Spinal cord (tissue), 10 donors: ENCODE measurements at places on chromosomes 3 and 15.

- DNase-seq = no peak
These were observed 3.3 kb downstream of the CRYBG3 start for GRCh38 chr3:97825101-97825500.

DNA sequence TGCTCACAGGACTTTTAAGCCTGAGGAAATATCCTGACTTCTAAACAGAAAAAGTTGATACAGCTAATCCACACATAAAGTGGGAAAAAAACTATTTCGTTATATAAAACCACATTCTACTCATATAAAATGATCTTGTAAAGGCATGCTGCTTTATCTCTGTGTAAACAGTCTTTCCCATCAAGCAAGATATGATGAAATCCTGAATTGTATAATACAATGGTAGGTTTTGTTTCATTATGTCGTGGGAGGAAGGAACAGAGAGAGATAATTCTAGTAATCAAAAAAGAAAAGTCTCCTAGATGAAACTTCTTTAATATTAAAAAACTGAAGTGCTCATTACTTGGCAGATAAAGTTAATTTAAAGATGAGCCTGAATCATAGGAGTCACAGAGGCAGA is 92.6 kb upstream of the SNTN start:
- no peak for DNase-seq

GRCh38 chr3:1531981-1532380 is 439.2 kb downstream of the CNTN6 start:
- no peak for DNase-seq

- DNase-seq = no peak
These were observed 169.4 kb downstream of the SHQ1 start for GRCh38 chr3:72678867-72679266.

GRCh38 chr3:97958396-97958795 is 13.8 kb downstream of the RIOX2 start:
- no peak for DNase-seq

DNA sequence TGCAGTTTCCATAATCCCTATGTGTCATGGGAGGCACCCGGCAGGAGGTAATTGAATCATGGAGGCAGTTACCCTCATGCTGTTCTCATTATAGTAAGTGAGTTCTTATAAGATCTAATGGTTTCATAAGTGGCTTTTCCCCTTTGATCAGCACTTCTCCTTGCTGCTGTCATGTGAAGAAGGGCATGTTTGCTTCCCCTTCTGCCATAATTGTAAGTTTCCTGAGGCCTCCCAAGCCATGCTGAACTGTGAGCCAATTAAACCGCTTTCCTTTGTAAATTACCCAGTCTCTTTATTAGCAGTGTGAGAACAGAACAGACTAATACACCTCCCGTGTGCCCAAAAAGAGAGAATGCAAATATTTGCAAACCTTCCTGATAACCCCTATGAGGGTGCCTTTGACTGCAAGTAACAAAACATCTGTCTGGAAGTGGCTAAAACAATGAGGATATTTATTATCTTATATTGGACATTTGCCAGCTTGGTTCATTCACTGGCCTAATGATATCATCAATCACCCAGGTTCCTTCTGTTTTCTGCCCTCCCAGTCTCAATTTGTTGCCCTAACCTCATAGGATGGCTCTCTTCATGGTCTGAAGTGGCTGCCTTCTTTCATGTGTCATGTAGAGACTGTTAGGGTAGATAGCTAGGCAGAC is 68.7 kb downstream of the BHLHE40 start:
- no peak for DNase-seq

- DNase-seq = no peak
These were observed 1055.2 kb downstream of the IGSF11 start for GRCh38 chr3:117979466-117979865.

GRCh38 chr15:83039206-83039605 is 27.8 kb upstream of the C15orf40 start:
- no peak for DNase-seq
